ENCODE measurements at places on chromosomes 5 and 9. TPM values are rescaled to one million over a fixed set of nuclear protein-coding genes. Genes with fewer than 3 reads are reported as not detected.
A peak's percentile ranks its signal among the peaks of the same experiment; 100 is the strongest.

GRCh38 chr9:4035777-4036176 lies 264.1 kb downstream of the GLIS3 start:
- no peak for DNase-seq

GRCh38 chr5:88691945-88692868 lies 190.8 kb downstream of the MEF2C start:
- no peak for DNase-seq

- no peak for DNase-seq
These were observed 82.7 kb downstream of the NR6A1 start for GRCh38 chr9:124688238-124688904.

The PLEKHG4B gene
- 0.29 TPM for total RNA-seq

GRCh38 chr9:99544526-99544925 lies 277.2 kb upstream of the NR4A3 start:
- no peak for DNase-seq

- no peak for DNase-seq
These were observed 104.3 kb downstream of the NFIB start for GRCh38 chr9:14209399-14210345.

- no peak for DNase-seq
These were observed 295.9 kb downstream of the AGTPBP1 start for GRCh38 chr9:85445887-85446286.

The DMRT3 gene
- 0.24 TPM for total RNA-seq

- no peak for DNase-seq
These were observed 57.5 kb downstream of the PJA2 start for GRCh38 chr5:109351988-109352864.

The CD180 gene
- 0.03 TPM for total RNA-seq

The FCN1 gene
- total RNA-seq: not detected

DNA sequence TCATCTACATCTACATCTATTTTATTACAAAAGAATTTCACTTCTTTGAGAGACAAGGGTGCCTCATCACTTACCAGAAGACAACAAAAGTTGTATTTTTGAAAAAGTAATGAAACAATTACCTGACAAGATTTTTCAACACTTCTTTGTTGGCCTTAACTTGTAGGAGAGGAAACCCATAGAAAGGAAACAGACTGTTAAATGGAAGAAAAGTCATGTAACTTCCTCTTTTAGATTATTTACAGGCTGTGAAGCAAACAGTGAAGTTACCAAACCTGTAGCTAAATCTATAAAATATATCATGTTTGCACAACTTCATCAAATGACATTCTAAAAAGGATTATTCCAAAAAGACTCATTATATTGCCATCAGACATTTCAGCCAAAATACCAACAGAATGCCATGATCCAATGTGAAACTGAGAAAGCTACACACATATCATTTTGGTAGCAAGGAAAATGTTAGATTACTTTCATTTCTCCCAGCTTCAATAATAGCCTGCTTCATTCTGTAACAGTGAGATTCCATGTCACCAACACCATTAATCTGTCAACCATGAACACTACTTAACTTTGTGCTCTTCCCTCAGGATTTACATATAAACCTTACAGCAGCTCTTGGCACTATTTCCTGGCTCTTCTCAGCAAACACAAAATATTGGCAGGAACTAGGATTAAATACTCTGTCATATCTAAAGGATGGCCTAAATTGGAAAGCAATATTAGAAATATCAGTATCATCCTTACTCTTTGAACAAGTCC lies 122.5 kb downstream of the MCTP1 start:
- DNase-seq: no peak

The NR4A3 gene
- 0.02 TPM for total RNA-seq

DNA sequence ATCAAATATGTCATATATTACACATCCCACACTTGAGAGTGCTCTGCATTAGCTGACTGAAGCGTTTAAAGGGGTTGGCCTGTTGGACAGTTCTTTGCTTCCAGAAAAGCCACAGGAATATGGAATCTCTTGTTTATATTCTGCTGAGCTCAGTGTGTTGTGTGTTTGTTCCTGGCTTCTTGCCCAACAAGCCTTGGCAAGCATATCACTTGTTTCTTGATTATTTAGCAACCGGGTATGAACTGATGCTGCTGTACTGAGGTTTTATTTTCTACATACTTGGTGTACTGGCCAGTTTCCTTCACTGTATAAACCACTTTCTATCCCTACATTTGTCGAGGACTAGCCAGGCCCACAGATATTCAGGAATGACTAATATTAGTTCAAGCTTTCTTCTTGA lies 378.9 kb downstream of the KCTD16 start:
- peak; percentile 14 for DNase-seq

- DNase-seq: no peak
These were observed 59.0 kb downstream of the TLE4 start for GRCh38 chr9:79630521-79631403.

DNA sequence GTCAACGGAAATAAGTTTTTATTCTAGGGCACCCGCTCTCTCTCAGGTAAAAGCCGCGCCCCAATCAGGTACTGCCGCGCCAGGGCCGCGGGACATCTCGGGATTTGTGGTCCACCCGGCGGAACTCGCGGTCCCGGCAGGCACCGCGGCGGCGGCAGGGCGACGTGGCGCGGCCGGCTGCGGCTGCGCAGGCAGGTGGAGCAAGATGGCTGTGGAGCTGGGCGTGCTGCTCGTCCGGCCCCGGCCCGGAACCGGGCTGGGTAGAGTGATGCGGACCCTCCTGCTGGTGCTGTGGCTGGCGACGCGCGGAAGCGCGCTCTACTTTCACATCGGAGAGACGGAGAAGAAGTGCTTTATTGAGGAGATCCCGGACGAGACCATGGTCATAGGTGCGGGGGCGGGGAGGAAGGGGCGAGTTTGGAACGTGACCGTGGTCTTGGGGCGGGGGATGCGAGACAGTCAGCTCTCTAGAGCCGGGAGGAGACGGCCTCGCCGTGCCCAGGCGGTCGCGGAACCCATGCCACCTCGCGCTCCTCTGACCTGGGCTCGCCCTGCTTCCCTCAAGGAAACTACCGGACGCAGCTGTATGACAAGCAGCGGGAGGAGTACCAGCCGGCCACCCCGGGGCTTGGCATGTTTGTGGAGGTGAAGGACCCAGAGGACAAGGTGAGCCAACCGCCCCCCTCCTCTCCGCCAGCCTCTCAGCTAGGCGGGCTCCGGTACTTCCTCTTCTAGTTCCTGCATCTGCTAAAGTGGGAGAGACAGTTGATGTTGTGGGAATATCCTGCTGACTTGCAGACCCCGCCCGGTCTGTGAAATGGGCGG lies at the start of gene TMED9:
TMED9 (plus strand) TSS at position 194 of the 825 bp plus-strand sequence; CDS start at position 206, 12 bp downstream.
- peak; percentile 60 for DNase-seq

DNA sequence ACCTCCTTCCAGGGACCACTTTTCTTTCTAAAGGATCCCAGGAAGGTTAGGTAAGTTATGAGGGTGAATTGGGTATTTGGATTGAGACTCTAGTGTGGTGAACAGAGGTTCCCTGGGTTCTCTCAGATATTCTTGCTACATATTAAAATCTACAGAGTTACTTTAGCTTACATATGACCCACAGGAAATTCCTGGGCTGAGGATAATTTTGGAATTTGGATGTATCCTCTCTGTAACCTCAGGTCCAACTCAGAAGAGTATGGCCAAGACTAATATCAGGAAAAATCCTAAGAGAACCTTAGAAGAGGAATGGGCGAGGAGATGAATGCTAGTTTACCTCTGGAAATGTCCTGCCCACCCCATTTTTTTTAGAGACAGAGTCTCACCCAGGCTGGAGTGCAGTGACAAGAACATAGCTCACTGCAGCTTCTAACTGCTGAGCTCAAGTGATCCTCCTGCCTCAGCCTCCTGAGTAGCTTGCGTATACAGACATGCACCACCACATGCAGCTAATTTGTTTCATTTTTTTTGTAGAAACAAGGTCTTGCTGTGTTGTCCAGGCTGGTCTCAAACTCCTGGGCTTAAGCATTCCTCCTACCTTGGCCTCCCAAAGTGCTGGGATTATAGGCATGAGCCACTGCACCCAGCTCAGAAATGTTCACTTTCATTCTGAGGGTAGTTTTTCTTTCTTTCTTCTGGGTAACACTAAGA lies 196.4 kb downstream of the ARHGEF28 start:
- no peak for DNase-seq

DNA sequence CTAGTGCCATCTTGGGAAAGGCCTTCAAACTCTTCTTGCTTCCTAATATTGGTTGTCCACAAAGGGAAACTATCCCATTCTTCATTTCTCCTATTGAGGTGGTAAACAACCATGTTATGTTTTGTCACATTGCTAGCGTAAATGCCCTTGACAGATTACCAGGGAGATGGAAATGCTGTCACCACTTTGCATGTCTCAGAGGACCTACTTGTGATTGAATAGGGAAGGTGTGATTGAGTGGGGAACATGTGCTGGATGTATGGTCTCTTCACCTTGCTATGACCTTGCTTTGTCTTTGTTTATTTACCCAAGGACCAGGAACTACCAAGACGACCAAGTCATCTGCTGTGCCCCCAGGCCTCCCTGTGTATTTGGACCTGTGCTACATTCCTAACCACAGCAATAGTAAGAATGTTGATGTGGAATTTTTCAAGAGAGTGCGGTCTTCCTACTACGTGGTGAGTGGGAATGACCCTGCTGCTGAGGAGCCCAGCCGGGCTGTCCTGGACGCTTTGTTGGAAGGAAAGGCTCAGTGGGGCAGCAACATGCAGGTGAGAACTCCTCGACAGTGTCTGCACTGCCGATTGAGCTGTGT lies 96.1 kb downstream of the MAP1B start:
- no peak for DNase-seq

DNA sequence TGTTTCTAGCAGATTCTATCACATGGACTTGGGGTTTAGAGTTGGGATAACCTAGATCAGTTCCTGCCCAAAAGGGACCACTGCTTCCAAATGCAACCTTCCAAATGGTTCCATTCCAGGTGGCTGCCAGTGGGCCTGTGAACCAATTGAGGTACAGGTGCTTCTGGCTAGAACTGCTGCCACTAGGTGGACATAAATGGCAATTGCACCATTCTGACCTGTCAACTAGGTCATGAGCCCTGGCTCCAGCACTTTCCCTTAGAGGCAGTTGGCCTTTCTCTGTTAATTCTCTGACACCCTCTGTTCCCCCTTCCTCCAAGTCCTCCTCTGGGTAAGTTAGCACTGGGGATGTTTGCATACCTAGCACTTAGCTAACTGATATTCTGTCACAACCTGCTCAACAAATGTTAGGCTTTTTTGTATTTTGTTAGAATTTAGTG lies 16.6 kb upstream of the HEMGN start:
- DNase-seq: peak; percentile 68

GRCh38 chr5:150137997-150138396 lies 17.6 kb downstream of the PDGFRB start:
- DNase-seq: no peak

- no peak for DNase-seq
These were observed 209.2 kb downstream of the ENC1 start for GRCh38 chr5:74431290-74431669.

DNA sequence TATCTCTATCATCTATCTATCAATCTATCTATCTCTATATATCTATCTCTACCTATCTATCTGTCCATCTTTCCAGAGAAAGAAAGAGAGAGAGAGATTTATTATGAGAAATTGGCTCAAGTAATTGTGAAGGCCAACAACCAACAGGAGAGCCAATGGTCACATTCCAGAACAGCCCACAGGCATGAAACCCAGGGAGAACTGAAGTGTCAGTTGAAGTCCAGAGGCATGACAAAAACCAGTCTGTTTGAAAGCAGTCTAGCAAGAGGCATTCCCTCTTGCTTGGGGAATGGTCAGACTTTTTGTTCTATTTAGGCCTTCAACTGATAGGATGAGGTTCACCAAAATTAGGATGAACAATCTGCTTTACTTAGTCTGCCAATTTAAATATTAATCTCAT lies 87.6 kb upstream of the PLCXD3 start:
- DNase-seq: peak; percentile 3

The PCDHB5 gene
- 52.8 TPM for total RNA-seq

DNA sequence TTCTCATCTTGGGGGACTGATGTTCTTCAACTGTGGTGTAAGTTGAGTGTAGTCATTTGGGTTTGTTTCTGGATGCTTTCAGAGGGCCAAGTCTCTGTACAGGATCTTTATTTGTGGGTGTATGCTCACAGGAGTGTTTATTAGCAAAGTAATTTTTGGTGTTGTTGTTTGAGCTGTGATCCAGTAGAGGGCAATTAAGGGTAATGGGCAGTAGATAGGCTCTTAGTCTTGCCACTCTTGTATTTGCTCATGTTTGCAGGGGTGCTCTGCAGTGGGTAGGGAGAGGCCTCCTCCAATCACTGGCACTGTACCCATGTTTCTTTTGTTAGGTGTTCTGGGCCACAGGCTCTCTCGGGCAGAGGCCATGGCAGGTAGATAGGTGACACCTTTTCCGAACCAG lies 45.9 kb upstream of the ITGA2 start:
- DNase-seq: no peak

- no peak for DNase-seq
These were observed 12.1 kb downstream of the PROP1 start for GRCh38 chr5:177983763-177984583.

The ARAP3 gene
- 4.3 TPM for total RNA-seq

- peak; percentile 22 for DNase-seq
These were observed 74.7 kb upstream of the SPIN1 start for GRCh38 chr9:88313364-88314220.

GRCh38 chr5:55211184-55211874 lies 15.8 kb downstream of the MCIDAS start:
- DNase-seq: no peak

The KCNV2 gene
- not detected for total RNA-seq

The SLC22A4 gene
- 4.9 TPM for total RNA-seq

DNA sequence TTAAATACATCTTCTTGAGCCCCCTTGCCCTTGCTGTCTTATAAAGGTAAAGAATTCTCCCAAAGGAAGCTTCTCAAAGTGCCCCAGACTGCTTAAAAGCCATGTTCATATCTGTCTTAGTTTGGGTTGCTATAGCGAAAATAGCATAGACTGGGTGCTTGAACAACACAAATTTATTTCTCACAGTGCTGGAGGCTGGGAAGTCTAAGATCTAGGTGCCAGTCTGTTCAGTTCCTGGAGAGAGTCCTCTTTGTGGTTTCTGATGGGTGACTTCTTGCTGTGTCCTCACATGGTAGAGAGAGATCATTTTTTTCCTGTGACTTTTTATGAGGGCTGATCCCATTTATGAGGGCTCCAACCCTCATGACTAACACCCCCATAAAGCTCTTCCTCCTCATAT lies 486.7 kb upstream of the ADAMTS16 start:
- DNase-seq: no peak

DNA sequence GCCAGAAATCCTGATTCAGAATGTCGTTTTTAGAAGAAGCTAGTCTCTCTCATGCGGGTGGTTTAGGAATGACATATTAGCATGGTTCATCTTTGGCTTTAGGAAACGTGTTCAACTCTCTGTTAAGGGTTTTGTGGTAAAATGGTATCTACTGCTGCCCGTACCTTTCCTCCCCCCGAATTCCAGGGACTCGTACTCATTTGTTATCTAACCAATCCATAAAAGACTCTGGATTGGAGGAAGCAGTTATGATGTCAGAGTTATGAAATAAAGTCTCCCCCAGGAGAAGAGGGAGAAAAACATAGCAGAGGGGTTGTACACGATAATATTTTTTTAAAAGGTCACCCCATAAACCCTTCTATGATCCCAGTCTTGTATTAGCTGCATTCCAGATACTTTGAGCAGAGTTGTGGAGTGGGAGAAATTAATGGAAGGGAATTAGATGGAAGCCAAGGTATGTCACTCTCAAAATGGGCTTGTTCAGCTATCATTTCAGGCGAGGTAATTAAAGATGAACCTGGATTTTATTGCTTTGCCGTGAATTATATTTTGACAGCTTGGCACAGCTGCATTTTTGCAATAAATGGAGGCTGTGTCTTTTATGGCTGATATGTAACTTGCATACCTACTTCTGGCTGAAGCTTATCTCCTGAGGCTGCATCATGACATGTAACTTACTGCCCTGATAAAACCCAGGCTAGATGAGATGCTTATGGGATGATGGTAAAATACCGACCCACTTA lies 31.3 kb downstream of the RAI14 start:
- DNase-seq: peak; percentile 90
